Chondrocyte (in vitro differentiated cells): ENCODE measurements at places on chromosomes 2 and 18. TPM values are rescaled to one million over a fixed set of nuclear protein-coding genes. Genes with fewer than 3 reads are reported as not detected.

CHRNG gene
- total RNA-seq = not detected in 3 replicates

SEMA4F gene
- 14.7 to 17.4 TPM (median 16.7 TPM) in 3 replicates for total RNA-seq

IGFBP5 gene
- 403 to 502 TPM (median 500 TPM) in 3 replicates for total RNA-seq

ARHGAP15 gene
- 0.36 to 0.42 TPM in 2 of 3 replicates, not detected in the other for total RNA-seq

SPC25 gene
- total RNA-seq = 2.8 to 5.2 TPM (median 4.1 TPM) in 3 replicates

ALPI gene
- not detected in 3 replicates for total RNA-seq

DNA sequence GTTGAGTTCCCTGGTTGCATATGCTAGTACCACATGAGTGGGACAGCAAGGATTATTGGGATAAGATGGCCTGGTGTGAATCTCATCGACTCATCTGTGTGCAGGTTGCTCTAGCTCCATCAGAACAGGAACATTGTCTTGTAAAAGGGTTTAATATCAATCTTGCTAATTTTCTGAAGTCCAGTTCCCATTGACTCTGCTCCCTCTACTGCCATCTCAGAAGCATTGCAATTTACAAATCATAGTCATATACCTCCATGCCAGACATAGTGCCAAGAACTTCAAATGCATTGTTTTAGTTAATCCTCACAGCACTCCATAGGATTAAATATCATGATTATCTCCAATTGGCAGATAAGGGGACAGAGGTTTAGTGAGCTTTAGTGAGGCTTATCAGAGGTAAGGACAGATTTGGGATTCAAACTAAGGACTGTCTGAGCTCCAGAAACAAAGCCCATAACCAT, 4.8 kb upstream of the STAT4 start:
- no peak overlapping the region for H3K4me3 ChIP-seq
- H3K4me1 ChIP-seq = peaks cover 40% of the 10 kb centered on the region
- no peak for DNase-seq
- no peaks in the 10 kb centered on the region for H3K27me3 ChIP-seq
- H3K36me3 ChIP-seq = peaks cover 2% of the 10 kb centered on the region

DNA sequence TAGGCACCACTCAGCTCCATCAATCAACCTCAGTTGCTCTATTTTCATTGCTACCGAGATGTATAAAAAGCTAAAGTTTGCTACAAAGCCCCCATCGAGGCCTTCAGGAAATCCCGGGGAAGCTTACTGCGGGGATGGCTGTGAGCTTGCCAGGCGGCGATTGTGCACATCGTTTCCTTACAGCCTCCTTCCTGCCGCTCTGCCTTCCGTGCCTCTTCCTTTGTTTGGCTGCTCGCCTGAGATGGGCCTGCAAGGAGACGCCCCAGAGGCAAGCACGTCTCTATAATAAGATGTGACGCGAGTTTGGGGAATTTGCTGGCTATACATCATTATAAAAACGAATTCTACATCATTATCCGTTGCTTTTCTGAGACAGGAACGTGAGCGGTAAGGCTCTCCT, 41.6 kb downstream of the DHRS9 start:
- H3K4me3 ChIP-seq = no peak overlapping the region
- no peak overlapping the region for H3K27ac ChIP-seq
- peaks cover 13% of the 10 kb centered on the region for H3K27me3 ChIP-seq
- DNase-seq = no peak
- no peaks in the 10 kb centered on the region for H3K36me3 ChIP-seq

- no peak overlapping the region for H3K27ac ChIP-seq
- DNase-seq = no peak
- H3K36me3 ChIP-seq = peaks cover 35% of the 10 kb centered on the region
- no peak overlapping the region for H3K4me3 ChIP-seq
- H3K4me1 ChIP-seq = peaks cover 20% of the 10 kb centered on the region
Observed at GRCh38 chr18:58943896-58944295, 79.2 kb downstream of the ZNF532 start.

GRCh38 chr2:36960005-36960675, 6.2 kb downstream of the STRN start:
- no peak overlapping the region for H3K27ac ChIP-seq
- peaks cover 5% of the 10 kb centered on the region for H3K36me3 ChIP-seq
- H3K4me3 ChIP-seq = no peak overlapping the region
- H3K27me3 ChIP-seq = no peaks in the 10 kb centered on the region
- DNase-seq = no peak
